MM.1S (cell line): ENCODE measurements at places on chromosomes 6 and 20.

- H3K27me3 ChIP-seq = no peaks in the 10 kb centered on the region
- H3K27ac ChIP-seq = no peak overlapping the region
- no peaks in the 10 kb centered on the region for H3K4me1 ChIP-seq
- no peaks in the 10 kb centered on the region for H3K36me3 ChIP-seq
- DNase-seq = no peak
- no peak overlapping the region for H3K4me3 ChIP-seq
Measured at GRCh38 chr6:148835920-148836441, 89.2 kb downstream of the UST start.

DNA sequence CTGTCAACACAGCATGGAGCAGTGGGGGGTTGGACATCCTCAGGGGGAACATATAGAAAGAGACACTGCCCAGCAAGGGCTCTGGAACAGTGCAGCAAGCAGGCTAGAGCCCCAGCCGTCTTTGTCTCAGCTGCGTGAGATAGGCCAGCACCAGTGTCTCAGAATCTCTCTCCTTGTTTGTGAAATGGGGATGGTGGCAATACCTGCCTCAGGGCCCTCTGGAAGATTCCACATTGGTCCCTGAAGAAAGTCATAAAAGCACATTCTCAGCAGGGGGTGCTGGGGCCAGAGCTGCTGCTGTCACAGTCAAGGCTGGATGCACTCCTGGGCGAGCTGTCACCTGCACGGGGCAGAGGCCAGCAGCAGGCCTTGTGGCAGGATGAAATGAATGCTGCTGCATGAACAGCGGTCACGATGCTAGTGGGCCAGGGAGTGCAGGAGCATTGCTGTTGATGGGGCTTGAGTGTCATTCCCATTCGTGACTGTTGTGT is 121.7 kb downstream of the SYCP2 start:
- no peaks in the 10 kb centered on the region for H3K27me3 ChIP-seq
- H3K36me3 ChIP-seq = no peaks in the 10 kb centered on the region
- no peak overlapping the region for H3K27ac ChIP-seq
- DNase-seq = no peak
- no peak overlapping the region for H3K4me3 ChIP-seq

DNA sequence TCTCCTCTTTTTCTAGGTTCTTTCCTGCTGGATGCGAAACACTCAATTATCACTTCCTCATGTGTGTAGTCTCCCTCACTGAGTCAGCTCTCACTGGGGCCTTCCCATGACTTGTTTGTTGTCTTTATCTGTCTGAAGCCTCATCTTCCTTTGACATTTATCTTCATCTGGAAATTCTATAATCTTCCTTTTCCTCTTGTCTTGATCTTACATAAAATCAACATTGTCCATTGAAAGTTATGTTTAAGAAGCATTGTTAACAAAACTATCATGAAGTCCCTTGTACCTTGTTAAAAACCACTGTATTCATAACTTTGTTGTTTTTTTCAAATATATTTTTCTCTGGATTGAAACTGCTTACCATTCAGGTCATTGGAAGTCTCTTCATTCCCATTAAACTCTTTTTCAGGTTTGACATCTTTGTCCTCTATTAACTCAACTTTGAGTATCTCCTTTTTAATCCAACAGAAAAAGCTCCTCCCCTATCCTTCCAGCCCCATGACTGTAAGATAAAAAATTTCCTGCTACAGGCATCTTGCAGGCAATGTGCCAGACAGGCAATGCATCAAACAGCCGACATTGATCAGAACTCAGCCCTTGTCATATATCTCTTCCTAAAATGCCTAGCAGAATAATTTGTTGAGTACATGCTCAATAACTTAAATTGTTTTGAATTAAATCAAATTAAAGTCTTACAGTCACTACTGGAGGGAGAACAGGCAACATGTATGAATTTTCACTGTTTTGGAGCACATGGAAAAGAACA is 34.8 kb downstream of the MYLIP start:
- no peaks in the 10 kb centered on the region for H3K36me3 ChIP-seq
- H3K4me1 ChIP-seq = 0 out of 2 replicates have a peak, but pooled peaks cover 6% of the 10 kb centered on the region
- H3K27ac ChIP-seq = no peak overlapping the region
- DNase-seq = no peak

DNA sequence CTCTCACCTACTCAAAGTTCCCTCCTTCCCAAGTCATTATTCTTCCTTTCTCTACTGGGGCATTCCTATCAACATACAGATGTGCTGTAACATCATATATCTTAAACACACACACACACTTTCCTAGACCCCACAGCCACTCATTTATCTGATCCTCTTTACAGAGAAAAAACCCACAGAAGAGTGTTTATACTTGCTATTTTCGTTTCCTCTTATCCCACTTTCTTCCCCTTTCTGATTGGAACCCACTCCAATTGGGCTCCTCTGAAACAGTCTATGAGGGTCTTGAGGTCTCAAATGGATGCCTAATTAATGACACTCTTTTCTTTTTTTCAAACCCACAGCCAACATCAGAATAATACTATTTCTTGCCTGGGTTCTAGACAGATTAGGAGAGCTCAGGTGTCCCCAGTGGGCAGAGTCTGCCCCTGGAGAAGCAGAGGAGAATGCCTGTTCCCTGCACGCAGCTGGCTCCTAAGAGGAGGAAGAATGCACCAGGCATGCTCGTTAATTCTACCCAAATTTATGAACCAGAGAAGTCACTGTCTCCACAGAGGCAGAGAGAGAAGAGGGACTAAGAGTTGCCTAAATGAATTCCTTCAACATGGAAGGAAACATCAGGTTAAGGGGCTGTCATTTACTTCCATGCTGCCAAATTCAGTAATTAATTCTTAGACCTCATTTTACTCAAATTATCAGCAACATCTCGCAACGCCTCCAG is 65.9 kb downstream of the CRYBG1 start:
- no peaks in the 10 kb centered on the region for H3K36me3 ChIP-seq
- DNase-seq = no peak
- no peaks in the 10 kb centered on the region for H3K27me3 ChIP-seq
- no peak overlapping the region for H3K27ac ChIP-seq

GRCh38 chr6:37731371-37731770 is 33.7 kb upstream of the MDGA1 start:
- no peaks in the 10 kb centered on the region for H3K36me3 ChIP-seq
- no peak overlapping the region for H3K4me3 ChIP-seq
- H3K27me3 ChIP-seq = no peaks in the 10 kb centered on the region
- no peak for DNase-seq

- H3K27ac ChIP-seq = no peak overlapping the region
- H3K4me1 ChIP-seq = no peaks in the 10 kb centered on the region
- no peak for DNase-seq
- no peak overlapping the region for H3K4me3 ChIP-seq
- no peaks in the 10 kb centered on the region for H3K36me3 ChIP-seq
Measured at GRCh38 chr6:31172973-31173384, 2.5 kb upstream of the POU5F1 start.

- peak overlapping the region; percentile 21; the same call in 1 of the 2 replicates for H3K27ac ChIP-seq
- peak; percentile 21 for DNase-seq
- no peaks in the 10 kb centered on the region for H3K36me3 ChIP-seq
- H3K4me3 ChIP-seq = peak overlapping the region; percentile 79
- no peaks in the 10 kb centered on the region for H3K27me3 ChIP-seq
Measured at GRCh38 chr6:149750136-149750609, 632 bp downstream of the PCMT1 start.

- H3K27me3 ChIP-seq = no peaks in the 10 kb centered on the region
- H3K27ac ChIP-seq = peak overlapping the region; percentile 49; the same call in 1 of the 2 replicates
- no peak for DNase-seq
- H3K4me3 ChIP-seq = peak overlapping the region; percentile 10; the same call in 1 of the 2 replicates
- no peaks in the 10 kb centered on the region for H3K36me3 ChIP-seq
Measured at GRCh38 chr6:134372603-134373281, 54.8 kb upstream of the SGK1 start.

DNA sequence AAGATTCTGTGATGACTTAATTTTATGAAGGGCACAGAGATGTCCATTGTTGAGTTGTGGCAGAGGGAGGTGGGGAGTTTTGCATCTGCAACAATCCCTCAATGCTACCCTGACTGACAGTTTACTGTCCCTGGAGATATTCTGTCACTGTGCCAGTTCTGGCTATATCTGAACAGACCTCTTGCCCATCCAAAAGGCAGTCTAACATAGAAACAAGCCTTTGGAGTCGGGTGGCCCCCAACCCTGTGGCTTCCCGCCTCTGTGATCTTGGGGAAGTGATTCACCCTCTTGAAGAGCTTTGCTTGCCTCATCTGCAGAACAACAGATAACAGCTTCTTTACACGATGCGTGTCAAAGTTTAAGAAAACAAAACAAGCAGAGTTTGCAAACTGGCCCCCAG is 3.8 kb upstream of the E2F1 start:
- H3K4me3 ChIP-seq = no peak overlapping the region
- no peaks in the 10 kb centered on the region for H3K36me3 ChIP-seq
- no peak for DNase-seq
- no peaks in the 10 kb centered on the region for H3K27me3 ChIP-seq

- no peaks in the 10 kb centered on the region for H3K4me1 ChIP-seq
- no peak for DNase-seq
- no peak overlapping the region for H3K27ac ChIP-seq
- H3K4me3 ChIP-seq = no peak overlapping the region
- H3K36me3 ChIP-seq = no peaks in the 10 kb centered on the region
Measured at GRCh38 chr6:106569428-106569827, 59.9 kb downstream of the RTN4IP1 start.

GRCh38 chr6:151067684-151068596 is 171.8 kb upstream of the AKAP12 start:
- no peaks in the 10 kb centered on the region for H3K27me3 ChIP-seq
- no peak for DNase-seq
- no peaks in the 10 kb centered on the region for H3K36me3 ChIP-seq
- no peaks in the 10 kb centered on the region for H3K4me1 ChIP-seq

- H3K4me1 ChIP-seq = no peaks in the 10 kb centered on the region
- H3K27me3 ChIP-seq = no peaks in the 10 kb centered on the region
- H3K27ac ChIP-seq = no peak overlapping the region
- no peak for DNase-seq
- H3K36me3 ChIP-seq = no peaks in the 10 kb centered on the region
Measured at GRCh38 chr6:148426317-148426977, 83.8 kb downstream of the SASH1 start.

DNA sequence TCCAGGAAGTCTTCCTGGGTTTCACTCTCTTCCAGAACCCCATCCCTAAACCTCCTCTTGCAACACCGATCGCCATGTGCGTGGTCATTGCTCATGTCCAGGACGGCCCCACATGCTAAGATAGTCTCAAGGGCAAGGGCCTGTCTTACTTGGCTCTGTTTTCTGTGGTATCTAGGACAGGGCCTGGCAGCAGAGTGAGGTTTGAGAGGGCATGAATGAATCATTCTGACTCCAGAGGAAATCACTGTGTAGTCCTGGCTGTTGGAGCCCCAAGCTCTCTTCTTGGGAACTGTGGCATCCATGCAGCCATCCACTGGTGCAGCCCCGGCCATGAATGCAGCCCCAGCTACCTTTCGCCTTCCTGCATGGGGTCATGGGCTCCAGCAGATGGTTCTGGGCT is 12.4 kb downstream of the SIRPA start:
- DNase-seq = no peak
- H3K4me1 ChIP-seq = peaks cover 12% of the 10 kb centered on the region
- no peaks in the 10 kb centered on the region for H3K27me3 ChIP-seq
- no peak overlapping the region for H3K4me3 ChIP-seq
- no peak overlapping the region for H3K27ac ChIP-seq

GRCh38 chr6:163702736-163703135 is 288.2 kb downstream of the QKI start:
- no peaks in the 10 kb centered on the region for H3K27me3 ChIP-seq
- H3K4me1 ChIP-seq = peaks cover 12% of the 10 kb centered on the region; the same call in 1 of the 2 replicates
- no peak overlapping the region for H3K4me3 ChIP-seq
- H3K36me3 ChIP-seq = no peaks in the 10 kb centered on the region
- H3K27ac ChIP-seq = no peak overlapping the region
- DNase-seq = no peak

GRCh38 chr6:55643861-55644260 is 64.9 kb upstream of the HMGCLL1 start:
- no peak for DNase-seq
- no peaks in the 10 kb centered on the region for H3K27me3 ChIP-seq
- H3K4me1 ChIP-seq = no peaks in the 10 kb centered on the region

- peak within 1 kb of the TSS; percentile 43; the same call in 1 of the 2 replicates for H3K27ac ChIP-seq
- 0 out of 2 replicates have a peak, but pooled peaks cover 3% of the 10 kb centered on the region for H3K36me3 ChIP-seq
- DNase-seq = peak; percentile 95
- H3K27me3 ChIP-seq = no peaks in the 10 kb centered on the region
- H3K4me3 ChIP-seq = peak within 1 kb of the TSS; percentile 89
- H3K4me1 ChIP-seq = peaks cover 22% of the 10 kb centered on the region
Measured at GRCh38 chr6:30742316-30743098, at the start of gene FLOT1. Gene FLOT1, minus strand, starts transcription at chr6:30742687. Its CDS starts 498 bp downstream, at chr6:30742189.

DNA sequence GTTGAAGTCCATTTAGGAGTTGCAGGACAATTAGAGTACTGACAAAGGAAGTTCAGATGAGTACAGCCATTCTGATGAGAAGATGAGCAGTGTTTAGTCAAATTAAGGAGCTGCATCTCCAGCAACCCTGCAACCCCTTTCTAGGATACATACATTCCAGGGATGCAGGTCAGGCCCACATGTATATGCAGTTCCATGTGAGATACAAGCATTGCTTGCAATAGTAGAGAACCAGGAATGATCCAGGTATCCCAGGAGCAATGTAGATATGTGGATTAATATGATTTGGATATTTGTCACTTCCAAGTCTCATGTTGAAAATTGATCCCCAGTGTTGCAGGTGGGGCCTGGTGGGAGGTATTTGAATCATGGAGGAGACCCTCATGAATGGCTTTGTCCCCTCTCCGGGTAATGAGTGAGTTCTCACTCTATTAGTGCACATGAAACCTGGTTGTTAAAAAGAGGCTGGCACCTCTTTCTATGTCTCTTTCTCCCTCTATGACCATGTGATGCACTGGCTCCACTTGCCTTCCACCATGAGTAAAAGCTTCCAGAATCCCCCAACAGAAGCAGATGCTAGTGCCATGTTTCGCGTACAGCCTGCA is 6.4 kb downstream of the HLA-DPA1 start:
- H3K36me3 ChIP-seq = no peaks in the 10 kb centered on the region
- peaks cover 4% of the 10 kb centered on the region for H3K4me1 ChIP-seq
- H3K27ac ChIP-seq = no peak overlapping the region
- no peaks in the 10 kb centered on the region for H3K27me3 ChIP-seq

DNA sequence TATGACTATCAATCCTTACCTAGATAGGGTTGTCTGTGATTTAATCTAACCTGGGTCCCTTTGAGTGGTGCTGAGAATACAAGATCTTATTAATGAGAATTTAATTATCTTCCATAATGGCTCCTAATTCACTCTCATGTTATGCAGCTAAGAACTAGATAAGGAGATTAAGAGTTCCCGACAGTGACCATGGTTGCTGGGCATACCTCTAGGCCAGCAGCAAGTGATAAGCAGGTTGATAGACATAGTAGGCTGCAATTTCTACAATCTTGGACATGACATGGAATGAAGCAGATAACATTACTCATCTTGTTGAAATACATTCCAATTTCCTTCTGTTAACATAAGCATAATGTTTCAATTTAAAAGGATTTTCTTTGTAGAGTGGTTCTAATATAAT is 27.1 kb downstream of the SPACA1 start:
- H3K4me3 ChIP-seq = no peak overlapping the region
- no peaks in the 10 kb centered on the region for H3K27me3 ChIP-seq
- no peaks in the 10 kb centered on the region for H3K36me3 ChIP-seq

- no peaks in the 10 kb centered on the region for H3K4me1 ChIP-seq
- no peak overlapping the region for H3K4me3 ChIP-seq
- H3K36me3 ChIP-seq = peaks cover 13% of the 10 kb centered on the region; the same call in 1 of the 2 replicates
- no peak for DNase-seq
Measured at GRCh38 chr20:50885781-50886180, 45.5 kb downstream of the ADNP start.
